ENCODE measurements at places on chromosomes 6 and 20.

- DNase-seq = no peak
Observed at GRCh38 chr6:143098054-143098671, 37.5 kb downstream of the AIG1 start.

GRCh38 chr6:156487877-156488276, 289.3 kb upstream of the ARID1B start:
- DNase-seq = no peak

GRCh38 chr6:50362706-50363105, 313.0 kb upstream of the DEFB112 start:
- no peak for DNase-seq

- no peak for DNase-seq
Observed at GRCh38 chr6:35076997-35077712, 64.0 kb downstream of the TCP11 start.

GRCh38 chr6:42315991-42316970, 98.6 kb upstream of the MRPS10 start:
- DNase-seq = no peak

- DNase-seq = no peak
Observed at GRCh38 chr6:45681860-45682511, 304.3 kb upstream of the SUPT3H start.

DNA sequence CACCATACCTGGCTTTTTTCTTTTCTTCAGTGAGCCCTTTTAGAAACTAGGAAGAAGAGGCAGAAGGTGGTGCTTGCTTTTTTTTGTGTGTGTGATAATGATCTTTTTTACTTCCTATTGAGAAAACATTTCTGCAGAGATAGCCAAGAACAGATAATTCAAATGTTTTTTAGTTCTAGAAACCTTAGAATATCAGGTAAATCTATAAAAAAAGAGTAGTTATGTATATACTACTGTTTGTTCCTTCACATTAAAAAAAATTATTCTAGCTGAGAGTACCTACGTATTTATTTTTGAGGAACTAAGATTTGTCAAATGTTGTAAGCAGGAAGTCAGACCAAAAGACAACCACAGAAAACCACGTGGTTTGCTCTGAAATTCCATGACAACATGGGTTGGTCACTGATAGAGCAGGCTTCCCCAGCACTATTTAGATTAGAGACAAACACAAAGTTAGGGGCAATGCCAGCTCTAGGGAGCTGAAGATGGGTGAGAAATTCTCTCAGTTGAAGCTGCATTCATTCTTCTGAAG, 12.8 kb downstream of the STK4 start:
- peak; percentile 45 for DNase-seq

- no peak for DNase-seq
Observed at GRCh38 chr6:148883270-148883669, 136.4 kb downstream of the UST start.

- no peak for DNase-seq
Observed at GRCh38 chr6:90078513-90079289, 184.4 kb downstream of the GJA10 start.

- no peak for DNase-seq
Observed at GRCh38 chr6:11710311-11710761, 68.3 kb downstream of the ADTRP start.

All from activated T-helper 1 cell treated with Interleukin-2 at 50 U/mL for 16 hours (primary cell).